Epithelial cell of esophagus (primary cell): ENCODE measurements at places on chromosomes 13 and 19.

DNA sequence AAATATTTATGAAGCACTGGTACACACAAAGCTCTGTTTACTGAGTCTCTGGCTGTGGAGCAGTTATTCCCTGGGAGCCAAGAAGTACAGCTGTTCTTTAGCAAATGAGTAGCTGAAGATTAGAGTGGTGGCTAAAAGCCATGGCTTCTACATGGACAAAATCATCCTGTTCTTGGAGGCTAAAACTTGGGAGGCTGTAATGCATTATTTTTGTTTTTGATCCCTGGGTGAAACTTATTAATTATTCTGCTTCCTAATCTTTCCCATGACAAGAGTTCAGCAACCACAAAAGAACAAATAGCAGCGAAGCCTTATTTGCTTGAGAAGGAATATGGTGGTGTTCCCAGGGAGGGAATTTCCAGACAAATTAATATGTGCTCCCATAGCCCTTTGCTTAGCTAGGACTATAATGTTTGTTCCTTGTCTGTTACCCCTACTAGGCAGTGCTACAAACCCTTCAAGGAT is 109.5 kb downstream of the DCT start:
- DNase-seq = no peak

GRCh38 chr13:45809801-45810394 is 41.7 kb downstream of the SIAH3 start:
- no peak for DNase-seq

DNA sequence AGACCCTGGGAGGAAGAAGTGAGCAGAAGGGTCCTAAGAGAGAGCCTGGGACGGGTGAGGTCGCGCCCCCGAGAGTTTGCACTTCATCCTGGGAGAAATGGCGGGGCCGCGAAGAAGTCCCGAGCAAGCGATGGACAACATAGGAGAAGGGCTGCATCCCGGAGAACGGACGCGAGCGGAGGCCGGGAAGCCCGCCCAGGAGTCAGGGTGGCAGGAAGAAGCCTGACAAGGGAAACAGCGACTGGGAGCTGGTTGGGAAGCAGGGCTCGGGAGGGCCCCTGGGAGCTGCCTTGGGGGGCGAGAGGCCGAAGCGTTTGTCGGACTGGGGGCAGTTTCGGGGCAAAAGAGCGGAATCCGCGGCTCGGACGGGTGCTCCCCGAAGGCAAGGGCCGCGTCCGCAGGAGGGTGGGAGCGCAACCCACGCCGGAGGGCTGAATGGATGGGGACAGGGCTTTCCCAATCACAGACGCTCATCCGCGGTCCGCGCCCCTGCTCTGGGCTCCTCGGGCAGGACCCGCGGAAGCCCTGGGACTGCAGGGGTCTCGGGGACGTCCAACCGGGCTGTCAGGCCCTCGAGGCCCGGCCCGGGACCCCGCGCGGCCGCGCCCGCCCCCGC is 469 bp downstream of the ABHD17A start:
- no peak for DNase-seq

GRCh38 chr19:4976401-4977298 is 7.7 kb downstream of the KDM4B start:
- DNase-seq = peak; percentile 93

DNA sequence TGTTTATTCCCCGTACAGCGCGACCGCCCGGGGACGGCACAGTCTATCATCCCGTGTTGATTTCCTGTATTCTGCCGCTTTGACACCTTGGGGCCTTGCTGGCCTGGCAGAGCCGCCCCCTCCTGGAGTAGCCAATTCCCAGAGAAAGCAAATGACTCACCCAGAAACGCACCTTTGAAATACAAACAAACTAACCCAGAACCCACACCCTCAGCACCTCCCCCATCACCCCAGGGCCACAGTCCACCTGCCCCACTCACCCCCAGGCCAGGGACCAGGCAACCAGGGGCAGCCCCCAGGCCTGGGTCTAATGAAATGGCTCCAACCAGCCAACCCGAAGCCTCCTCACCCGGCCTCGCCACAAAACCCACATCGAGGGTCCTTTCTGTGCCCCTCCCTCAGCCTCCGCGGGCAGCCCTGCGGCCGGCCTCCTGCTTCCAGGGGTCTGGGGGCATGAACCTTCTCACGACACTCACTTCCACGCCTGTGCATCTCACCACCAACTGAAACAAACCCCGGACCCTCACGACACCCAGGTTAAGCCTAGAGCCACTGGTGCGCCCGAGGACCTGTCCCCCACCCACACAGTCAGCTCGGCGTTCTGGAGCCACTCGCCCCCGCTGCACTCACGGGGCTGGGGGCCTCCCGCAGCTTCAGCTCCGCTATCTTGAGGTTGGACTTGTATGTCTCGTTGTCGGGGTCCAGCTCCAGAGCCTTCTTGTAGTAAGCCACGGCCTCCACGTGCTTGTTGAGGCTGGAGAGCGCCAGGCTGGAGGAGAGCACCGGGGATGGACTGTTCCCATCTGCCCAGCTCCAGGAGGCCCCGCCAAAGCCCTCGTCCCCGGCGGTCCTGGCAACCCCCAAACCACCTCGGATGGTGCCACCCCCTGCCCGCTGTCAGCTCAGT is 20.9 kb downstream of the SGTA start:
- DNase-seq = no peak

DNA sequence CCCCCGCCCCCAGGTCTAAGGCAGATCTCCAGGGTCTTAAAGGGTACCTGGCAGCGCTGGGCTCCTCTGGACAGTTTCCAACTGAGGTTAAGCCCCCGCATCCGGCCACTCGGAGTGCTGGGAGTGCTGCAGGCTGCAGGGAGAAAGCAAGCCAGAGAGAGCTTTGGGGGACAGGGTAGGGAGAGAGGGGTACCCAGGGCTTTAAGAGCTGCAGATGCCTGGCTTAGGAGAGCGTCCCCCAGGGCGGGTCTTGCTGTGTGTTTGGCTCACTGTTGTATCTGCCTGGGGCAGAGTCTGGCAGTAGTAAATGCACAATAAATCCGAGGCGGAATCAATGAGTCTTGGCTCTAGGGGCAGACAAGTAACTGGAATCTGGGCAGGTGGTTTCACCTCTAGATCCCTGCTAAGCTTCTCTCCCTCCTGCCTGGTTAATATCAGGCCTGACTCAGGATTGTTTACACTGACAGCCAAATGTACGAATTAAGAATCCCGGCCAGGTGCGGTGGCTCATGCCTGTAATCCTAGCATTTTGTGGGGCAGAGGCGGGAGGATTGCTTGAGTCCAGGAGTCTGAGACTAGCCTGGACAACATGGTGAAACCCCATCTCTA is 798 bp upstream of the COX6B2 start:
- DNase-seq = peak; percentile 86
